Progenitor cell of endocrine pancreas (in vitro differentiated cells): ENCODE measurements at places on chromosomes 11 and 22. TPM values are rescaled to one million over a fixed set of nuclear protein-coding genes. Genes with fewer than 3 reads are reported as not detected.

DNA sequence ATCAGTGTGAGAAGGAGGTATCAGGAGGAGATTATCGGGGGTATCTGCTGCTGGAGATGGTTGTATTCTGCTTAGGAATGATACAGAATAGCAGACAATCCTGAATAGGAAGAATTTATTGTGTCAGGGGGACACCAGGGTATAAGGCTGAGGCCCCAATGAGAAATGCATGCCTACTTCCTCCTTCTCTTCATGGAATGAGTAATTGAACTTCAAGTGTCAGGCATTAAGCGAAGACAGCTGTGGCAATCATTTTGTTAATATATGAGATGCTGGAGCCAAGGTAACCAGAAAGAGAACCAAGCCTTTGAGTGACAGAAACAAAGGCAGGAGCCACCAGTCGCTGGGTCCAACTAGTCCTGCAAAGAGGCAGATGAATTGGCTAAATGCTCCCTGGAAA lies 49.1 kb downstream of the KIRREL3 start:
- H3K4me1 ChIP-seq = no peaks in the 10 kb centered on the region
- H3K27me3 ChIP-seq = peaks cover 85% of the 10 kb centered on the region
- no peak overlapping the region for H3K27ac ChIP-seq
- DNase-seq = no peak

DNA sequence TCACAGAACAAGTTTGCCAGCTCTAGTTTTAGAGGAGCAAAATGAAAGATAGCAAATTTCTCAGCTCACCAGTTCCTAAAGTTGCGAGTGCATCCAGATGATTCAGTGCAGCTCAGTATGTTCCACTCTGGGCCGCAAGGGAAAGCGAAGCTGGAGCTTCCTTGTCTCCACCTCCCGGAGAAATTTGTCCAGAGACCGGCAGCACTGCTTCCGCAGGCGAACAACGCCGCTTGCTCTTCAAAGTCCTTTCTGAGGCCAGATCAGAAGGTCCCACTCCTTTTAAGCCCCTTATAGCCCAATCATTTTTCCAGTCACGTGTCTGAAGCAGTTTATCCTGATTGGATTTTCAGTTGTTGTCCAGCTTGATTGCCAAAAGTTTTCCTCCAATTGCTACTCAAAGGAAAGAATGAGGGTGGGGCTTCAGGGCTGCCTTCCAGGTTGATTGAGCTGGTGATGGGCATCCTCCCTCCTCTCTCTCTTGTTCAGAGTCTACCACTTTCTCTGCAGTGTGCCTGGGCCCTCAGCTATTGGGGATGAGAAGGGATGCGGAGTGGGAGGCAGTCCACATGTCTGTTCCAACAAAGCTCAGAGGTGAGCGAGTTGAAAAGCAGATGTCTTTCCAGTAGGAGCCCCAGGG lies at the start of gene ZNF280A:
Gene ZNF280A (minus strand): TSS at position 251 of the 637 bp plus-strand sequence. CDS start 4,640 bp downstream, outside the sequence.
- no peak for DNase-seq
- peaks cover 3% of the 10 kb centered on the region for H3K4me1 ChIP-seq
- H3K27ac ChIP-seq = no peak within 1 kb of the TSS
- H3K27me3 ChIP-seq = peaks cover 30% of the 10 kb centered on the region
- no peak within 1 kb of the TSS for H3K4me3 ChIP-seq

Gene CREB3L1
- 9.5 and 9.6 TPM in 2 replicates for total RNA-seq

DNA sequence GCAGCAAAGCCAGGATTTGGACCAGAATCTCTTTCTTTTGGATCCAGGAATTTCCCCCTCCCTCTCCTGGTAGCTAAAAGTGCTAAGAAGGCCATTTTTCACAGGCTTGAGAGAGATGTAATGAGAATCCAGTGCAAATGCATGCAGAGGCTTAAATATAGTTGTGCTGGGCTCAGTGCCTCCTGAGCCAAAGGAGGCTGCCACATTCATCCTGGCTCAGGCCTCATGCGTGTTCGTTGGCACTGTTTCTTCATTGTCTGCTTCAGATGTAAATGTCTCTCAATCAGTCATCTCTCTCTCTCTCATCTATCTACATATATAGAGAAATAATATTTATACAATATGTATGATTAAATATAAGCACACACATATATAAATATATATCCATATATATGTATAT lies 83.6 kb downstream of the INSC start:
- peaks cover 17% of the 10 kb centered on the region for H3K4me1 ChIP-seq
- no peak overlapping the region for H3K4me3 ChIP-seq
- no peak overlapping the region for H3K27ac ChIP-seq
- DNase-seq = no peak
- no peaks in the 10 kb centered on the region for H3K36me3 ChIP-seq
